ENCODE measurements at places on chromosomes 6 and 20.
A peak's percentile ranks its signal among the peaks of the same experiment; 100 is the strongest.

- DNase-seq, result no peak
These were observed 29.2 kb downstream of the TFAP2A start for GRCh38 chr6:10385524-10386132.

- no peak for DNase-seq
These were observed 375.4 kb upstream of the HS3ST5 start for GRCh38 chr6:114718186-114718585.

GRCh38 chr20:61950641-61951071 is 115.0 kb downstream of the TAF4 start:
- no peak for DNase-seq

DNA sequence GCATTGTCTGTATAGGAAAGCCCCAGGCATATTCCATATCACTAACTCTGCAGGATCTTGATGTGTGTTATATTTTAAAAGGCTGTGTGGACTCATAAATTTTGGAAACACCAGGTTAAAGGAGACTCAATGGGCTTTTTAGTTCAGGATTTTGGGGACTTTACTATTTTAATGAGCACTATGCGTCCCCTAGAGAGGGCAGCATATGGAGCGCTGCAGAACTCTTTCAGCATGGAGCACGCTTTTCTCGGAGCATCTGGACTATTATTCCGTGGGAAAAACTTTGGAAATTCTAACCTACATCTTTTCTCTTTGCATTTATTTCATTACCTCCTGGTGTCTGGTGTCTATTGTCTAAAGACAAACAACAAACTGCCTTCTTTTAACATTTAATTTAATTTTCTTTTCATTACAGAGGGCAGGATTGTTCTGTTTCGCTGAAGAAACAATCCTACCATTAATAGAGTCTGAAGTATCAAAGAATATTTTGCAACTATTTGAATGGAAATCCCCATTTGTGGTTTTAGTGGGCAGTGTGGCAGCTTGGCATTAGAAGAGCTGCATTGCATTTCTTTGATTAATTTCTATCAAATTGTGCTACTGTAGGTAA is 399.9 kb upstream of the HSF2 start:
- no peak for DNase-seq

- DNase-seq, result no peak
These were observed 1.4 kb downstream of the GINS1 start for GRCh38 chr20:25408890-25409289.

DNA sequence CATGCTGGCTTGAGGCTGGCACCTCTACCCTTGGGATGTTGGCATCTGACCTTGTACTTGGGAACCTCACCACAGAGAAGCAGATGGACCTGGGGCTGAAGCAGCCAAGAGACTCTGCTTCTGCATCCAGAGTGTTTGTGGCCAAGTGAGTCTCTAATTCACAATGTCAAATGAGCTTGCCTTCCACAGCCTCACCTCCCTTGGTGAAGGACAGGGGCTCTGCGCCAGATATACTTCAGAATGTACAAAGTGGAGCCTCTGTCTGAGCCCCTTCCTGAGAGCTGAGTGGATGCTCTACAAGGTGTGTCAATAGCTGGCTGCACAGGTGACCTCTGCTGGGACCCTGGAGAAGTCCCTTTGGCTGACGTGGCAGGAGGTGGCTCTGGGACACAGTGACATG is 508.9 kb downstream of the CDH26 start:
- no peak for DNase-seq

DNA sequence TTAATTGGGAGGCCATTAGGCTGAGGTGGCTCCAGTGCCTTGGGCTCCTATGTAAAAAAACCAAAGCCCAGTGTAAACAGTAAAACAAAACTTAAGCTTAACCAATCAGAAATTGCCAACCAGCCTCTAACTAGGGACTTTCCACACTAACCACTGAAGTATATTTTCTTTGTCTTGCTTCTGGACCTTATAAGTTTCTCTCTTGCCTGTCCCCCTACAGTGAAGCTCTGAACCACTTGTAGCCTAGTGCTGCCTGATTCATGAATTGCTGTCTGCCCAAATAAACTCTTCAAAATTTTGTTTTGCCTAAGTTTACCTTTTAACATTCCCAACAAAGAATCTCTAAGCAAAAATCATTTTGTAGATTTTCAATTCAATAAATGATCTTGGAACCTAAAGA is 28.2 kb downstream of the POPDC3 start:
- DNase-seq, result no peak

DNA sequence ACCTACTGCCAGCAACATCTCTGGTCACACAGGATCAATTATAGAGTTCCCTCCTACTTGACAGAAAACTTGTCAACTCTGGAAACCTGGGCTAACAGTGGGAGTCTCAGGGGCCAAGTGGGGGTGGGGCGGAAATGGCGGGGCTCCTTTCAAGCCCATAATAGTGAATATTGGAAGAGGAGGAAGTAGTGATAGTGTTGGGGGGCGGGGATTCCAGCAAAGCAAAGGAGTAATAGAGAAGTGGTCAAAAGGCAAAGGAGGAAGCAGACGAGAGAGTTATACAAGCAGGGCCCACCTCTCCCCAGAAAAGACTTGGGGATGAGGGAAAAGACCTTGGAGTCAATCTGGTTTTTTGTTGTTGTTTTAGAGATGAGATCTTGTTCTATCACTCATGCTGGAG is 2.1 kb downstream of the DEF6 start:
- DNase-seq, result no peak

DNA sequence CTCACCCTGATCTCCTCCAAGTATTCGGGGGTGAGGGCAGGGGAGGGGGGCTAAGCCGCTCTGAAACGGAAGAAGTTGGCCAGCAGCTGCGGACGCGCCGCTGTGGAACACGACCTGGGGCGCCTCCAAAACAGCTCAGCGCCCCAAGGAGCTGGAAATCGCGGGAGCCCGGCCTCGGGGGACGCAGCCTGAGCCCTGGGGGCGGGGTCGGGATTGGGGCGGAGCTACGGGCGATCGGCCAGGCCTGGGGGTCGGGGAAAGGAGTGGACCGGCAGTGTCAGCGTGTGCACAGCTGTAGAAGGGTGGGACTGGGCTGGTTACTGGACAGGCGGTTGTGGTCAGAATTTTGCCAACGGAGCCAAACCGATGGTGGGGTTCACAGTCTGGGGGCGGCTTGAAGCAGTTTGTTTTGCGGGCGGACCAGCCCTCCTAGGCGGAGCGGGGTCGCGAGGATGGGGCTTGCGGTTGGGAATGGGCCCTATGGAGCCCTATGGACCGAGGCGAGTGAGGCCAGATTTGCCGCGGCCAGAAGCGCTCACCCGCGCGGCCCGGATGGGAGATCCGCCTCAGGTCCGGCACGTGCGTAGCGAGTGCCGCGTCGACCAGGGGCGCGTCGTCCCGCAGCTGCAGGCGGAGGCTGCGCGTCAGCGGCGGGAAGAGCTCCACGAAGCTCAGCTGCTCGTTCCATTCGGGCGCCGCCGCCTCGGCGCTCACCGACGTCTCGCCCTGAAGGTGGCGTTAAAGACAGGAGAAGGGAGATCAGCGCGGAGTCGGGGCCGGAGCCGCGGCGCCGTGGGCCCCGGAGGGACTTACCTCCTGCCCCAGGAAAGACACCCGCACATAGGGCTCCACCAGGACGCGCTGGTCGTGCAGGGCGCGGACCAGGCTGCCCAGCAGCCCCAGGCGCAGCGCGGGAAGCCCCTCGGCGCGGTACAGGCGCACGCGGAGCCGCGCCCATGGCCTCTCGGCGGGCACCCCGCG is 14.3 kb upstream of the SPAG4 start:
- DNase-seq, result peak; percentile 70

- DNase-seq, result peak; percentile 10
These were observed 172.0 kb downstream of the MYLK4 start for GRCh38 chr6:2578767-2579166.

DNA sequence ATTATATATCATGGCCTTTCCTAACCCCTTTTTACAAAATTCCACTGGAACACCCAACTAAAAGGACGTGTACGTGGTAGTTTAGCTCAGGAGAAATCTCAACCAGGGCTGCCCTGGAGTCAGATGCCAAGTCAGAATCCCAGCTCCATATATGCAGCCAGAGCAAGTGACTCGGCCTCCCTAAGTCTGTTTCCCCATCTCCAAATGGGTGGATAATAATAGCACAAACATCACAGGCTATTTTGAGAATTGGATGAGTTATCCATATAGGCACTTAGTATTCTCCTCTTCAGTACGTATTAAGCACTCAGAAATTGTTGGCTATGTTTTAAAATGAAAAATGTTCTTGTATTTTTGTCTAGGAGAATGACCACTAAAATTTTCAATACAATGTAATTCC is 481.5 kb downstream of the CD109 start:
- DNase-seq, result peak; percentile 8

DNA sequence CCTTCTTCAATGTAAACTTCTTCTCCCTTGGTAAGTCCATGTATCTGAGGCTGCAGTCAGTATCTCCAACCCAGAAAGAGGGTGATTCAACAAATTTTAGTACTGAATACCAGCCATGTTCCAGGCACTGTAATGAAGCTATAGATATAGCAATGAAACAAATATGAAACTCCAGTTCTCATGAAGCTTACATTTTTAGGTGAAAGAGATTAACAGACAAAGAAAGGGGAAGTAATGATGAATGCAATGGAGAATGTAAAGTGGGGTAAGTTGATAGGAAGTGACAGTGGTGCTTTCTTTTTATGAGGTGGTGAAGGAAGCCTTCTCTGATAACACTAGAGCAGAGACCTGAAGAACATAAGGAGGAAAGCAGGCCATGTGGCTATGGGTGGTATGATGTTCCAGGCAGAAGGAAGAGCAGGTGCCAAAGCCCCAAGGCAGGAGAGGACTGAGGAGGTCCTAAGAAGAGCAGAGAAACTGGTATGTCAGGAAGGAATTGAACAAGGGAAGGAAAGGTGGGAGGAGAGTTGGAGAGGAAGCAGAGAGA is 143.6 kb downstream of the TFAP2B start:
- no peak for DNase-seq

DNA sequence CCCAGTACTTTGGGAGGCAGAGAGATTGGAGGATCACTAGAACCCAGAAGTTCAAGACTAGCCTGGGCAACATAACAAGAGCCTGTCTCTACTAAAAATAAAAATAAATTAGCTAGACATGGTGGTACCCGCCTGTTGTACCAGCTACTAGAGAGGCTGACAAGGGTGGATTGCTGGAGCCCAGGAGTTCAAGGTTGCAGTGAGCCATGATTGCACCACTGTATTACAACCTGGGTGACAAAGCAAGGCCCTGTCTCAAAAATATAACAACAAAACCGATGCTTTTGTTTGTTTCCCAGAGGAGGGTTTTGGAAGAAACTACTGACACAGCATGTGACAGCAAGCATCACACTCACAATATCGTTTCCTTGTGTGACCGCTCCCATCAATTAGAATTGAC is 119.6 kb downstream of the TSHZ2 start:
- no peak for DNase-seq

DNA sequence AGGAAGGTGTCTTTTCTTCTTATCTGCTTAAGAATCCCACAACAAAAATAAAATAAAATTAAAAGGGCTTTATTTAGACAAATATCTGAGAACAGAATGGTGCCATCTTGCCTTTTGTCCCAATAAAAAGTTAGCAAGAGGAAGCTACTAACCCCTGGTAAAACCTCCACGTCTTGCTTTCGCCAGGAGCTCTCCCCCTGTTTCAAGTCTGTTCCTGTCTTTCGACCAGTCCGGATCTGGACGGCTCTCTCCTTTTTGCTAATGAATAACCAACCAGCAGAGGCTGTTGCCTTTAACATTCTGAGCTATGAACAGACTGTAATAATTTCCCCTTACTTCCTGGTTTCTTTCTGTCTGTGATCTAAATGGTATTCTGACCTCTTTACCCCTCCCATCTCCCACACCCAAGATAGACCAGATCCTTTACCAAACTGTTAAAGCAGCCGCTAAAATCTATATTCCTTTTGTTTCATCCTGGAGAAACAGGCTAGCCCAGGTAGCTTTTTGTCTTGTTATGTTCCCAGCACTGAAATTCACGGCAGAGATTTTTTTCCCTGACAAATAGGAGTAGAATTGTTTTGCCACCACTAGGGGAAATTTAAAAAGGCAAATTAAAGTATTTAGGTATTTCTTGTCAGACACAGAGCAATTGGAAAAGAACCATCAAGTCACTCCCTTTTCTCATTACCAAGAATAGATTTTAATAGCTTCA is at the start of gene FRK:
TSS of gene FRK (minus strand) at position 320 of the 712 bp plus-strand sequence. CDS start 580 bp downstream, outside the sequence.
- peak; percentile 34 for DNase-seq

DNA sequence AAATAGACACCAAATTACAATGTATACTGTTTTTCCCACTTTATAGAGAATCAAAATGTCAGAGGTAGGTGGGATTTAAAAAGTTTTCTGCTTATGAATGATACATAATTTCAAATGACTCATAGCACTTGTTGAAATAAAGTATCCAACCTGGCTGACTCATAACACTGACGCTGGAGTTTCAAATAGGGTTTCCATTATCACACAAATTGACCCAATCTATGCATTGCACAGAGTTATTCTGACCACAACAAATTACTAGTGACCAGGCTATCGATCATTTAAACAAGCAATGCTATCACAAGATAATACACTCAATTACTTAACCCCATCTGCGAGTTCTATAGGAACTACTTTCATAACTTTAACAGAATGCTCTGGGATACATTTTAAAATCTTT is 31.9 kb upstream of the PRELID3B start:
- DNase-seq, result peak; percentile 74

DNA sequence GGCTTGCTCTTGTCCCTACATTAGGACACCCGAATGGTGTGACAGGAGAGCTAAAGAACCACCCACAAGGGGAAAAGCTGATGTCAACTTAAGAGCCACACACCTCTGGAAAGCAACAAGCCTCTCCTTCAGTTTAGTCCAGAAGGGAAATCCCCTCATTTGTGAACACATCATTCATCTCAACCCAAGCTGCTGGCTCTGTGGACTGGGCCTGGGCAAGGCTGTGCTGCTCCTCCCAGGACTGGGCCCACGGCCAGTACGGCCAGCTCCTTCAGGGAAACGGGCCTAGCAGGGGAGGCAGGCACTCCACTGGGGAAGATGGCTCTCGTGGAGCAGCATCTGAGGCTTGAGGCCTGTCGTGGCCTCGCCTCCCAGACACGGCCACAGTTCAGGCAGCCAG is 12.8 kb upstream of the SLC4A11 start:
- no peak for DNase-seq

DNA sequence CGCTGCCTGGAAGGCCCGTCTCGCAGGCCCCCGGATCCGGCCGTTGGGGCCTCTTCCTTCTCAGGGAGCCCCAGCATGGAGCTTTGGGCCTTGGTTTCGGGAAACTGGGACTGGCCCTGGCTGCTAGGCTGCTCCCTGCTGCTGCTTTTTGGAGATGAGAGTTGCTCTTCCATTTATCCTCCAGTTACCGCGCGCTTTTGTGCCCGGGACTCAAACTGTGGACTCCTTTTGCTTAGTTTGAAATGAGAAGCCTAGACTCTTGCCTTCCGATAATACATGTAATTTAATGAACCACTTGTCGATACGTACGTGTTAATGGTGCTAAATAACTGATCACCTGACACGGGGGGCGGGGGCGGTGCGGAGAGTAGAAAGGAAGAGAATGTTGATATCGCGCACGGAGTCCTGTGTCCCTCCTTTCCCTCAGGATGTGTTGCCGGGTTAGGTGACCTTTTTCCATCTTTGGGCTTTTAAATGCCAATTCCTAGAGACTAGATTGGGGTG is 968 bp downstream of the PHF3 start:
- DNase-seq, result peak; percentile 23

GRCh38 chr20:43974695-43975094 is 60.0 kb downstream of the TOX2 start:
- DNase-seq, result no peak

GRCh38 chr6:89583559-89583958 is 55.0 kb downstream of the LYRM2 start:
- DNase-seq, result no peak
